ENCODE measurements at places on chromosomes 5 and 9. TPM values are rescaled to one million over a fixed set of nuclear protein-coding genes. Genes with fewer than 3 reads are reported as not detected.

GRCh38 chr9:81653240-81653639 is 36.1 kb downstream of the TLE1 start:
- no peak for DNase-seq

- DNase-seq, result no peak
Observed at GRCh38 chr9:128523199-128523925, 18.8 kb downstream of the GLE1 start.

GRCh38 chr9:71685394-71685793 is 82.9 kb downstream of the CEMIP2 start:
- DNase-seq, result no peak

- no peak for DNase-seq
Observed at GRCh38 chr9:94533155-94533554, 21.7 kb upstream of the PCAT7 start.

DNA sequence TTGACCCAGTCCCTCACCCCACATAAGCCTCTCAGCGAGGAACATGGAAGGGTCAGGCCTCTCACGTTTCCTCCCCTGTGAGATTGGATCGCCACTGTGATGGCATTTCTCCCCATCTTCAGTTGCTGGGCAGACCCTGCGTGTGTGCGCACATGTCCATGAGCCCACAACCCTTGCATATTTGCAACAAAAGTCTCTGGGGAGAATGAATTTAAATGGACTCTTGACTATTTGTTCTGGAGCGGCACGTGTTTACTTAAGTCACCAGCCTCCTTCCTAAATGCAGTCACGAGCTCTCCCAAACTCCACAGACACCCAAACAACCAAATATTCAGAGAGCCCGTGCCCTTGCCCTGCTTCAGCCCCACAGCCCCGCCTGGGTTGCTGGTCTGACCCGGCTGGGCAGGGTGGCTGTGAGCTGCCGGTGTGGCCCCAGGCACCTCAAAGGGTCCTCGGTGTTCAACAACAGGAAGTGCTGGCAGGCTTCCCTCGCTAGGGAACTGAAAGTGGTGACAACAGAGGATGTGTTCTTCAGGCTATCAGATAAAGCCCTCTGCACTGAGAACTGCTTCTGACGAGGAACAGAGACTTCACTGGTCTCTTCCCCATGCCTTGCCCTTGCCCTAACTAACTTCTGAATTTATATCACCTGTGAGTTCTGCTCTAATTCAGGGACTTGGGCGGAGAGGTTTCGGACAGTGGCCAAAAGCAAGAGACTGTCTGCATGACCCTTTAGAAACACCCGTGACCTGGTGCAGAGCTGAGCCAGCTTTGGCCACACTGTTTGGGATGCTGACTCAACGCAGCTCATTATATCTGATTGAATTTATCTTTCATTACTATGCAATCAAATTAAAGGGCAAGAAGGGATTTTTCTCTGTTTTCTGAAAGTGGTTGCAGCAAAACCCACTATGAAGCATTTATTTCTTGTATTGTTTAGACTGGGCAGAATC is 19.2 kb upstream of the CD180 start:
- no peak for DNase-seq

GRCh38 chr5:34496260-34496691 is 159.9 kb upstream of the RAI14 start:
- no peak for DNase-seq

DNA sequence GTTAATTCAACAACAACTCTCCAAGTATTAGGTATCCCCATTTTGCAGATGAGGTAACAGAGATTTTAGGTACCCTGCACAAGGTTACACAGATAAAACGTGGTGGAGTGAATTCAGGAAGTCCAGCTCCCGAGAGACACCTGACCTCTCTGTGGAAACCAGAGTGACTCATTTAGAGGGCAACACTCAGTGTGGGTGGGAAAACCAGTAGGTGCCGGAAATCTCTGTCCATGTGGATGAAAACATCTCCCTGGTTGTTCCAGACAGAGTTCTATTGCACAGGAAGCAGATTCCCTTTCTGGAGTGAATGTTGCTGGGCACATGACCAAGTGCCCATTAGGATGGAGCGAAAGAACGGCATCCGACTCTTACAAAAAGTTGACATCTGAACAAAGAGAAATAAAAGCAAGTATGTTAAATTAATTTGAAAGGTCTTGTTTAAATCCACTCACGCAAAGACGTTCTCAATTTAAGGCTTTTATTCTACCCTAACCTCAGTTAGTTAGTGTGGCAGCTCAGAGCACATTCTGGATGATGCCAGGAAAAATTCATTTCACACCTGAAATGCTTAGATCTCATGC is 391.9 kb upstream of the WWC1 start:
- no peak for DNase-seq

- DNase-seq, result peak; percentile 45
Observed at GRCh38 chr9:92649007-92649406, 20.9 kb downstream of the IPPK start.

GRCh38 chr9:130860458-130861316 is 25.6 kb downstream of the ABL1 start:
- peak; percentile 93 for DNase-seq

DNA sequence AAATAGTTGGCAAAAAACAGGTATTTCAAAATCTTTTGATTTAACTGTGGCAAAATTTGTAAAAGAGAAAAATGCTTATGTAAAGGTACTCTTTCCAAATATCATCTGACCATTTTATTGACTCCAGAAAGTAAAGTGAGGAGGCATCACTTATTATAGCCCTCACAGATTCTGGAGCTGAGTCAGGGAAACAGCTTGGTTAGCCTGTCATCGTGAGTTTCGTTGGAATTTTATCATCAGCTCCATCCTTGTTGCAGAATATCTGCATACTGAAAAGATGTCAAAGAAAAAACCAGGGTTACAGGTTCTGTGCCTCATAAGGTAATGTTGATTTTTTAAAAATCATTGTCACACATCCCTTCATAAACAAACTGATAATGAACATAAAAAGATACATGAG is 74.8 kb downstream of the CDH6 start:
- no peak for DNase-seq

DNA sequence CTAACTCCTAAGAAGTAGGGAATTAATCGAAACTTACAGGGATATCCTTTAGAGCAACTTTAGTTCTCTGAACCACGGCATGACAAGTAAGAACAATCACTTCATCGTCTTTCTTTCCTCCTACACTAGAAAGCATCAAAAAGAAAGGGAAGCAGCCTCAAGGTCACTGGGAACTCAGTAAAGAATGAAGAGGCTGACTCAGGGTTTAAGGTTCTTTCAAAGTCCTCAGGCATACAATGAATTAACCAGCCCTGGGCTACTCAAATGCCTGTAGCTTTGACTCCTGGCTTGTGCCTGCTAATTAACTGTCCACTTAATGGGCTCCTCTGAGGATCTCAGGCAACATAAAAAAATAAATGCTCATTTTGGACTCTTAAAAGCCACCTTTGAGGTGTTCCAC is 102.0 kb downstream of the TRIM32 start:
- DNase-seq, result no peak

- no peak for DNase-seq
Observed at GRCh38 chr9:117958726-117959125, 254.5 kb downstream of the TLR4 start.

GRCh38 chr5:113489299-113489698 is 1.0 kb upstream of the MCC start:
- DNase-seq, result no peak

GRCh38 chr5:135236228-135236907 is 162.7 kb downstream of the MACROH2A1 start:
- DNase-seq, result peak; percentile 33

- no peak for DNase-seq
Observed at GRCh38 chr9:84575705-84576104, 93.8 kb upstream of the NTRK2 start.

DNA sequence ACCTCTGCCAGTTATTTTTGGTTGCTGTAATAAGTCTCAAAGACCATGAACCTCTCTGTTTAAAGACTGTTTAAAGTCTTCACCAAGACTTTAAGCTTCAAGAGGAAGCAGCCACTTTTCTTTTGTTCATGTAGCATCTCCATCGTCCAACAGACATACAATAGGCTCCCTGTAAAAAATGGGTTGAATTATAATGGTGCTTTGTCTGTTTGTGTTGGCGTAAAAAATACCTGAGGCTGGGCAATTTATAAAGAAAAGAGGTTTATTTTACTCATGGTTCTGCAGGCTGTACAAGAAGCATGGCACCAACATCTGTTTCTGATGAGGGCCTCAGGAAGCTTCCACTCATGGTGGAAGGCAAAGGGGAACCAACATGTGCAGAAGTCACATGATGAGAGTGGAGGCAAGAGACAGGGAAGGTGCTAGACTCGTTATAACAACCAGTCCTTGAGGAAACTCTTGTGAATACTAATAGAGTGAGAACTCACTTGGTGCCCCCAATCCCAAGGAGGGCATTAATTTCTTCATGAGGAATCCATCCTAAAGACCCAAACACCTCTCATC is 126.3 kb upstream of the RPS23 start:
- no peak for DNase-seq

DNA sequence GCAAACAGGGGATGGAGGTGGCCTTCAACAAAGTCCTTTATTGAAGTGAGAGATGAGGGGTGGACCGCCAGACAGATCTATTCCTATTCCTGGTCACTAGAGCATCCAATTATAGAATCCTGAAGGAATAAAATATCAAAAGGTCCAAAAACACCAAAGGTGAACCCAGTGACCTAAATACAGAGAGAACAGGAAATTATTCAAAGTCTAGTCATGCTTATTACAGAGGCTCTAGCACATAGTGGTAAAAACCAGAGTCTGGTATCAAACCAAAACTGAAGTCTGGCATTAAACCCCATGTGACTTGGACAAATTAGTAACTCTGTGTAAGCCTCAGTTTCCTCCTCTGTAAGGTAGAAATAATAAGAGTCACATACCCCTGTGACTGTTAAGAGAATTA is 100.5 kb upstream of the SNX2 start:
- no peak for DNase-seq

DNA sequence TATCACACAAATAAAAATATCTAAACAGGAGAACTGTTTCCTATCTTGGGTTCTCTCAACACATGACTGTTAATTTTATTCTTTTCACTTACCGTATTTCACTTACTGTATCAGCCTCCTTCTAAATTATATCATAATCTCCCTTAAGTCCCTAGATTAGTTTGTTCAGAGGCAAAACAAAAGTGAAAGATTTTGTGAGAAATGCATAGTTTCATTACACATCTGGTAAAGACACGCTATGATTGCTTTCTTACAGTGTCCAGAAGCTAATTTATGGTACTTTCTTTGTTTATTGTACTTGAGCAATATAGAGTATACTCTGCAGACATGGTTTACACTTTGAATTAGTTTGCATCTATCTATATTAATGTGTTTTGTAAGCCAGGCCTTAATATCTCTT is 159.7 kb upstream of the TLX3 start:
- DNase-seq, result no peak

GRCh38 chr9:71663931-71664459 is 104.3 kb downstream of the CEMIP2 start:
- no peak for DNase-seq

DNA sequence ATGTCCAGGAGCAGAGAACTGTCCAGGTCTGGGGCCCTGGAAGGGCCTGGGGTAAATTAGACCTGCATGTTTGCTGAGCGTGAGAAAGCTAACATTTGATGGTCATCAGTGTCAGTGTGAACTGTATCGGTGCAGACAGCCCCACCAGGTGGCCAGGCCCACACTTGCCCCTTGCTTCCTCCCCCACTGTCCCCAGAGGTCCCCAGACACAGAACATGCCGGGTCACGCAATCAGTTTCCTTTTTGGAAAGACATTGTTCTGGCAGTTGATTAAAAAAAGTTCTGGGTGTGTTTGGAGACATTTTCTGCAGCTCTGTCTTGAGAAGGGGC is 1.5 kb downstream of the NKD2 start:
- DNase-seq, result peak; percentile 45

DNA sequence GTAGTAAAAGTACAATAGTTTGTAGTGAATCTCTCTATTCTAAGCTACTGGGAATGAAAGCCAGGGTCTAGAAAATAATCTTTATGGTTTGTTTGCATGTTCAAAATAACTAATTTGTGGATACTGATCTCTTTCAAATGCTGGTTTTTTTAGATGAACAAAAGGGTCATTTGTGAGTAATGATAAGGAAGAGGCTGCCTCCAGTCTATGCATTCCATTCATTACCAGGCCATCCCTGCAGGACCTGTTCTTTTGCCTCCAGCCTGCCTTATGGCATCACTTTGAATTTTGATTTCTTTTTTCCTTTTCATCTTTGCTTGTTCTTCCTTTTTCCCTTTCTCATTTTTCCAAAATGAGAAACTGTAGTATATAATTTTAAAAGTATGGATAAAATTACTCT is 312.3 kb downstream of the CWC27 start:
- no peak for DNase-seq

DNA sequence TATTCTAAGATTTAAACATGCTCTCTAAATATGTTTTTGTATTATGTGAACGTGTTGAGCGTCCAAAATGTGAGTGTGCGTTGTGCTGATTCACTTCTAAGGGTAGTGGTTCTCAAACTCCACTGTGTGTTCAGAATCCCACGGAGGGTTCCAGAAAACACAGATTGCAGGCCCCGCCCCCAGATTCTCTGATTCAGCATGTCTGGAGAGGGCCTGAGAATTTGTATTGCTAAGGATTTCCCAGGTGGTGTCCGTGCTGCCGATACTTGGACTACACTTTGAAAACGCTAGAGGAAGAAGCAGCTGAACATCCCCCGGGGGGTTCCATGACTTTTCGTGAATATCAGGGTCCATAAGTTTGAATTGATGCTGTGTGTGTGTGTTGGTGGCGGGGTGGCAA is 1043.2 kb upstream of the WWC1 start:
- DNase-seq, result no peak

- DNase-seq, result peak; percentile 33
Observed at GRCh38 chr9:126417043-126417442, 90.4 kb downstream of the MVB12B start.

Gene CAMK4
- total RNA-seq, result 0.42 TPM

Gene CDKN2A
- 4.2 TPM for total RNA-seq

Gene FOXD1
- 0.32 TPM for total RNA-seq

Gene CD72
- 7.0 TPM for total RNA-seq

Gene MEIKIN
- total RNA-seq, result 1.0 TPM

Gene PPIC
- total RNA-seq, result 34.3 TPM

Gene ADAMTS13
- total RNA-seq, result 0.64 TPM

Gene EPB41L4B
- total RNA-seq, result 48.6 TPM

Gene PAEP
- total RNA-seq, result not detected

Gene SPATA31D4
- total RNA-seq, result not detected

Gene RNF208
- total RNA-seq, result 5.9 TPM

Gene RANBP3L
- not detected for total RNA-seq

Gene HBEGF
- total RNA-seq, result 48.5 TPM

Gene IFNB1
- total RNA-seq, result not detected

Gene INSL4
- total RNA-seq, result not detected

Gene ADGRV1
- 0.16 TPM for total RNA-seq
